ENCODE measurements at places on chromosomes 13 and 19.

GRCh38 chr13:27830010-27830409 is 37.7 kb downstream of the GSX1 start:
- no peak overlapping the region for H3K4me3 ChIP-seq
- no peaks in the 10 kb centered on the region for H3K4me1 ChIP-seq
- H3K36me3 ChIP-seq, result no peaks in the 10 kb centered on the region
- H3K27me3 ChIP-seq, result peaks cover 64% of the 10 kb centered on the region
- no peak overlapping the region for H3K27ac ChIP-seq
- peak; percentile 62 for DNase-seq

- H3K36me3 ChIP-seq, result no peaks in the 10 kb centered on the region
- DNase-seq, result no peak
- no peaks in the 10 kb centered on the region for H3K27me3 ChIP-seq
- H3K4me3 ChIP-seq, result no peak overlapping the region
- H3K4me1 ChIP-seq, result no peaks in the 10 kb centered on the region
Observed at GRCh38 chr13:113428871-113429607, 24.2 kb downstream of the ADPRHL1 start.

DNA sequence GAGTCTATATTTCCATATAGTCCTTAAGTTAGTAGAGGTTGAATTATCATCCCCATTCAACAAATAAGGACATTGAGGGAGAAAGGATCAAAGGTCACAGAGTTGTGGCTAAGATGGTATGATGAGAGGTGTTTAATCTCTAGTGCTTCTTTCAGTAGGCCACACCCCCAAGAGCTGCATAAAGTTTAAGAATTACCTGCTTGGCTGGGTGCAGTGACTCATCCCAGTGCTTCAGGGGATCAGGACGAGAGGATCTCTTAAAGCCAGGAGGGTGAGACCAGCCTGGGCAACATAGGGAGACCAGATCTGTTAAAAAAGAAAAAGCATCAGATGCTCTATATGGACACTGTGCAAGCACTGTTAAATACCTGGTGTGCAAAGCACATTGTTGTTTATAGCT is 560.0 kb upstream of the KLHL1 start:
- DNase-seq, result no peak
- H3K27me3 ChIP-seq, result no peaks in the 10 kb centered on the region
- no peak overlapping the region for H3K27ac ChIP-seq

- H3K27ac ChIP-seq, result peak overlapping the region; percentile 96
- peaks cover 94% of the 10 kb centered on the region for H3K4me1 ChIP-seq
- no peaks in the 10 kb centered on the region for H3K36me3 ChIP-seq
- H3K27me3 ChIP-seq, result no peaks in the 10 kb centered on the region
- DNase-seq, result no peak
Observed at GRCh38 chr19:38667661-38668171, 20.3 kb downstream of the ACTN4 start.

- H3K4me1 ChIP-seq, result no peaks in the 10 kb centered on the region
- H3K27me3 ChIP-seq, result peaks cover 12% of the 10 kb centered on the region
- H3K36me3 ChIP-seq, result no peaks in the 10 kb centered on the region
Observed at GRCh38 chr13:21670883-21671619, at the start of gene FGF9. TSS of gene FGF9 (plus strand) at chr13:21671073. CDS start at chr13:21671913, 840 bp downstream.

DNA sequence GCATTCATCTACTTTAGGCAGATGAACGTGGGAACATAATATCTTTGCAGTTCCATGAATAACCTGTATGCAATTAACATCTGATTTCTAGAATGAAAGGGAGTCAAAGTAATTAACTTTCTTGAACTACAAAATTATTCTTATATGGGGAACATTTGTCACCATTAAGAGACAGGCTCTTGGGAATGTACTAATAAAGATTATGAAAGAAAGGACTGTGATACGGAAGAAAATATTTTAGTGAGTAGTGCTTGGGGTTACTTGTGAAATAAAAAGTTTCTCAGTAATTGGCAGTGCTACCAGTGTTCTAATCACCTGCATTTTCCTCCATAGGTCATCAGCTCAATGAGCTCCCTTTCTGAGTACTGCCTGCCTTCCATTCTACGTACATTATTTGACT is 85.4 kb downstream of the FRY start:
- no peak overlapping the region for H3K27ac ChIP-seq
- H3K4me3 ChIP-seq, result no peak overlapping the region
- no peak for DNase-seq
- no peaks in the 10 kb centered on the region for H3K36me3 ChIP-seq
- H3K4me1 ChIP-seq, result peaks cover 9% of the 10 kb centered on the region

- DNase-seq, result no peak
- no peaks in the 10 kb centered on the region for H3K36me3 ChIP-seq
- no peaks in the 10 kb centered on the region for H3K4me1 ChIP-seq
- H3K27ac ChIP-seq, result no peak overlapping the region
Observed at GRCh38 chr13:59976856-59977255, 186.9 kb downstream of the DIAPH3 start.

DNA sequence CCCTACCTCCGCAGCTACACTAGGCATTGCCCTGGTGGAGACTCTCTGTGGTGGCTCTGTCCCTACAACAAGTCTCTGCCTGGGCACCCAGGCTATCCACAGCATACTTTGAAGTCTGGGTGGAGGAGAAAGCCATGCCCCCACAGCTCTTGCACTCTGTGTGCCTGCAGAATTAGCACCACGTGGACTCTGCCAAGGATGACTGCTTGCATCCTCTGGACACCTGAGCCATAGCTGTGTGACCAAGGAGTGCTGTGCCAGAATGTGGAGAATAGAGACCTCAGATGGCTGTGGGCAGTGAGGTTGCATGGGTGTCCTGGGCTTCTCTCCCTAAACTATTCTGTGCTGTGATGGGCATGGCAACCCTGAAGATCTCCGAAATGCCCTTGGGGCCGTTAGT is 21.2 kb upstream of the MCF2L start:
- H3K36me3 ChIP-seq, result no peaks in the 10 kb centered on the region
- H3K27ac ChIP-seq, result no peak overlapping the region
- H3K27me3 ChIP-seq, result peaks cover 6% of the 10 kb centered on the region
- no peak overlapping the region for H3K4me3 ChIP-seq
- DNase-seq, result peak; percentile 39
- H3K4me1 ChIP-seq, result peaks cover 15% of the 10 kb centered on the region

GRCh38 chr13:90868321-90868920 is 479.1 kb upstream of the MIR17HG start:
- no peaks in the 10 kb centered on the region for H3K27me3 ChIP-seq
- H3K4me3 ChIP-seq, result no peak overlapping the region
- H3K4me1 ChIP-seq, result no peaks in the 10 kb centered on the region
- no peak overlapping the region for H3K27ac ChIP-seq

DNA sequence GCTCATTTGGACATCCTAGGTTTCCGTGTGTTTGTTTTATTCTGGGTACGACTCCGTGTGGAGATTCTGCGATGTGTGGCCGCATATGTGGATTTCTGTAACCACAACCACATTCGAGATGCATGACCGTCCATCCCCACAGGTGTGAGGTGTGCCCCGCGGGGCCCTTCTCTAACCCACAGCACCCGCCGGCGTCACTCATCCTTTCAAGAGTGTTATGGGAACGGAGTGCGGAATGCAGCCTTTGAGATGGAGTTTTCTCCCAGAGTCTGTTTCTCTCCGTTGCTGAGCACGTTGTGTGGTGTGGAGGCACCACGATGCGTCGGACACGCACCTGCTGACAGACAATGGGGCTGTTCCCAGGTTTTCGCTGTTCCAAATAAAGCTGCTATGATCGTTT is 40.0 kb downstream of the C13orf46 start:
- H3K36me3 ChIP-seq, result no peaks in the 10 kb centered on the region
- H3K27ac ChIP-seq, result no peak overlapping the region
- H3K27me3 ChIP-seq, result peaks cover 11% of the 10 kb centered on the region
- H3K4me3 ChIP-seq, result no peak overlapping the region
- H3K4me1 ChIP-seq, result peaks cover 23% of the 10 kb centered on the region
- DNase-seq, result peak; percentile 50

GRCh38 chr19:2616741-2617392 is 85.6 kb downstream of the GNG7 start:
- peak; percentile 77 for DNase-seq
- H3K27me3 ChIP-seq, result no peaks in the 10 kb centered on the region
- H3K4me1 ChIP-seq, result peaks cover 7% of the 10 kb centered on the region
- no peaks in the 10 kb centered on the region for H3K36me3 ChIP-seq
- H3K27ac ChIP-seq, result peak overlapping the region; percentile 18

DNA sequence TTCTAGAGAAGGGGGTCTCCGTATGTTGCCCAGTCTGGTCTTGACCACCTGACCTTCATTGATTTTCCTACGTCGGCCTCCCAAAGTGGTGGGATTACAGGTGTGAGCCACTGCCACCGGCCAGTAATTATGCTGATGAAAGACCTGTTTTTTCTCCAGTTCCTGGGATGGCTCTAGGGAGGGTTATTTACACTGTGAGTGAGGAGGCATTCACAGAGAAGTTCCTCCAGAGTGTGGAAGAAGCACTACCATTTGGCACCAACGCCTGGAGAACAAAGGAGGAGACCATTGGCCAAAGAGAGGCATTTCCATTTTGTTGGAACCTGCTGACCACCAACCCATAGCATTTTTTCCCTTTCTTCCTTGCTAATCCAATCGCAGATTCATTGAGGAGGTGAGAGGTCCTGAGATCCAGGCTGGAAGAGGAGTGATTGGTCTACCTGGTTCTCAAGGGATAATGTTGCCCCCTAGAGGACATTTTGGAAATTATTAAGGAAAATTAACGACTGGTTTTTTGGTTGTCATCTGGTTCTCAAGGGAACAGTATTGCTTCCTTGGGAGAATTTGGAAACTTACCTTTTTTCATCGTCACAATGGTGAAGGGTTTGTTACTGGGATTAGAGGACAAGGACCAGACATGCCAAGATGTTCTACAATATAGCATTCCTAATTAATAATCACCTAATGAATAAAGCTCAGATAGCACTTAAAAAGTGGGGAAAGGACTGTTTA is 5.5 kb upstream of the SAE1 start:
- peak overlapping the region; percentile 41 for H3K27ac ChIP-seq
- H3K36me3 ChIP-seq, result no peaks in the 10 kb centered on the region
- DNase-seq, result no peak

- H3K27me3 ChIP-seq, result no peaks in the 10 kb centered on the region
- H3K4me3 ChIP-seq, result no peak within 1 kb of the TSS
- no peaks in the 10 kb centered on the region for H3K36me3 ChIP-seq
- H3K27ac ChIP-seq, result no peak within 1 kb of the TSS
- no peaks in the 10 kb centered on the region for H3K4me1 ChIP-seq
- DNase-seq, result peak; percentile 19
Observed at GRCh38 chr19:32869369-32869965, at the start of gene SLC7A9. TSS of gene SLC7A9 (minus strand) at chr19:32869767. CDS start at chr19:32868534, 1,233 bp downstream.

GRCh38 chr13:113584205-113584869 is at the start of gene TFDP1:
TSS of gene TFDP1 (plus strand) at chr13:113584753. CDS start at chr13:113585838, 1,085 bp downstream.
- H3K4me3 ChIP-seq, result peak within 1 kb of the TSS; percentile 29
- no peak within 1 kb of the TSS for H3K27ac ChIP-seq
- DNase-seq, result peak; percentile 75
- H3K4me1 ChIP-seq, result peaks cover 17% of the 10 kb centered on the region
- H3K36me3 ChIP-seq, result peaks cover 6% of the 10 kb centered on the region

GRCh38 chr19:4971424-4971793 is 2.5 kb downstream of the KDM4B start:
- peak overlapping the region; percentile 69 for H3K27ac ChIP-seq
- H3K27me3 ChIP-seq, result no peaks in the 10 kb centered on the region
- H3K36me3 ChIP-seq, result no peaks in the 10 kb centered on the region

- peak overlapping the region; percentile 81 for H3K27ac ChIP-seq
- no peaks in the 10 kb centered on the region for H3K36me3 ChIP-seq
- H3K27me3 ChIP-seq, result no peaks in the 10 kb centered on the region
- DNase-seq, result no peak
Observed at GRCh38 chr19:13094771-13095392, 7.8 kb downstream of the LYL1 start.

DNA sequence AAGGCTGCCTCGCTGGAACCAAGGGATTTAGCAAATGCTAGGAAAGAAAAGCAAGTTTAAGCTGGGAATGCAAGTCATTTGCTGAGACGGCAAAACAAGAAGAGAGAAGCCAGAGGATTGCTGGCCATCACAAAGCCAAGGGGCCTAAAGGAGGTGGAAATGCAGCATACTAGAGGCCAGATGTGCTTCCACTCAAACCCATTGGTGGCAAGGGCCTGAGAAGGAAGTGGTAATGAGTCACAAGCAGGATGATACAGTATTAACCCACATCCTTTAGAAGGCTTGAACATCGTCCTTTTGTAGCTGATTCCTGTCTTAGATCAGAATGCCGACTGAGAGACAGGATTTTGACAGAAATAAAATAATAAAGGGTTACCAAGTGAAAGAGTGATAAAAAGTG is 68.2 kb downstream of the ITGBL1 start:
- H3K27me3 ChIP-seq, result no peaks in the 10 kb centered on the region
- no peak overlapping the region for H3K4me3 ChIP-seq
- no peaks in the 10 kb centered on the region for H3K36me3 ChIP-seq

- no peaks in the 10 kb centered on the region for H3K27me3 ChIP-seq
- no peaks in the 10 kb centered on the region for H3K4me1 ChIP-seq
Observed at GRCh38 chr13:110957181-110957884, 42.5 kb upstream of the ANKRD10 start.

DNA sequence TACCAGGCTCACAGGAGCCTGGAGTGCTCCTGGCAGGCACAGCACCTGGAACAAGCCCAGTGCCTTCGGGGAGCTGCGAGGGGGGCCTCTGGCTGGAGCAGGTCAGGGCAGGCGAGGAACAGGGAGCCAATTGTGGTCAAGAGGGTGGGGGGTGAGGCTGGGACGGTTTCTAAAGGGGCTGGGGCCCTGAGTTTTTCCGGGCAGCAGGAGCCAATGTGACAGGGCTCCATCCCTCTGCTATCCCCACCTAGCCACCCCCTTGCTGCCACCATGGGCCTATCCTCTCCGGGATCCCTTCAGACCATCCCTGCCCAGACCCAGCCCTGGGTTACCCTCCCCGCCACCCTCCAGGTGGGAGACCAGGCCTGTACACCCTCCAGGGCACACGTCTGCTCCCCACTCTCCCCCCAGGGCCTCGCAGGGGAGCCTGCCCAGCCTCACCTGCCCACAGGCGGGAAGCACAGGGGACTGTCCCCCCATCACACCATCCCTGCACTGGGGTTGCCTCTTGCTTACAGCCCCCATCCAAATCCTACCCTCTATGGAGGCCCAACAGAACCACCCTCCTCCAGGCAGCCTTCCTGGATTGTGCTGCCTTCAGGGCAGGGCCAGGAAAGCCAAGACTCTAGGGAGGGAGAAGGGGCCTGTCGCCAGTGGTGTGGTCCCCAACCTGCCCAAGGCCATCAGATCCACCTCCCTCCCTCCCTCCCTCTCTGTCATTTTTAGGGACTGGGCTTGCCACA is 121.0 kb downstream of the URI1 start:
- no peak for DNase-seq
- H3K36me3 ChIP-seq, result no peaks in the 10 kb centered on the region
- no peak overlapping the region for H3K4me3 ChIP-seq
- no peaks in the 10 kb centered on the region for H3K4me1 ChIP-seq
- H3K27ac ChIP-seq, result no peak overlapping the region
- H3K27me3 ChIP-seq, result peaks cover 10% of the 10 kb centered on the region

DNA sequence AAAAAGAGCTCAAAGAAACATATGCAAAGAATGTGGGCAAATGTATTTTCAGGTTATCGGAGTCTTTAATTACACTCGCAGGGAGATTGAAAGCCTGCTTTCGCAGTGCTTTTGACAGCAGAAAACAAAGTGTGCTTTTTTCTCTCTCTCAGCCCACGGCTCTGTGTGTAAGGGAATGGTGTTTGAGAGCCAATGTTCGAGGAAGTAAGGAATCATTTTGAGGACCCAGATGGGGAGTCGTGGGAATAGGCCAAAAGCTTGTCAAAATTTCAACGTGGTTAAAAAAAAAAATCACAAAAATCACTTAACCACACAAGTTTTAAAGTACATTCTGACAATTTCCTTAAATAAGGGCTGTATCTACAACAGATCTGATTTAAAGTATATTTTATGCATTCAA is 197.1 kb upstream of the IRS2 start:
- H3K27ac ChIP-seq, result no peak overlapping the region
- H3K4me3 ChIP-seq, result no peak overlapping the region
- DNase-seq, result no peak
- H3K36me3 ChIP-seq, result no peaks in the 10 kb centered on the region
- H3K4me1 ChIP-seq, result no peaks in the 10 kb centered on the region

Data from sigmoid colon (tissue), 7 donors.